Stimulated activated CD8-positive, alpha-beta memory T cell treated with anti-CD3 and anti-CD28 coated beads, Interleukin-12 subunit alpha, Interleukin-12 subunit beta, amount 100 ng/mL, for 4 hours (primary cell): ENCODE measurements at places on chromosomes 4 and X.

GRCh38 chrX:41732260-41732659 is 8.3 kb downstream of the GPR82 start:
- DNase-seq: no peak

DNA sequence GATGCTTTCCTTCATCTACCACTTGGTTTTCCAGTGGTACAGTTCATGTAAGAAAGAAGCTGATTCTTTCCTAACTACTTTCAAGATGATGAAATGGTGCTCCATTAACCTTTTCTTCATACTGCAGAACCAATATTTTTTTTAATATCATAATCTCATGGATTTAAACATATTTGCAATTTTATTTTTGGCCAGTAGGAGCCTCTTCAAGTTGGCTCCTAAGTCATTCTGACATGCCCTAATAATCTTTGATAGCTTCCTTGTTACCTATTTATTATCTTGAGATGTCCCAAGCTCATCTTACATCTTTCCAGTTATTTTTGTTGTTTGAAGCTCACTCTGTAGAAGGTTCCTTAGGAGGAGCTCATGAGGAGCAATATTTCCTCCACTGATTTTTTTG is 170.2 kb downstream of the APBB2 start:
- DNase-seq: no peak

- DNase-seq: no peak
These were observed 88.0 kb downstream of the RAB28 start for GRCh38 chr4:13396161-13396560.

GRCh38 chr4:168434993-168435392 is 45.3 kb downstream of the DDX60L start:
- DNase-seq: no peak

DNA sequence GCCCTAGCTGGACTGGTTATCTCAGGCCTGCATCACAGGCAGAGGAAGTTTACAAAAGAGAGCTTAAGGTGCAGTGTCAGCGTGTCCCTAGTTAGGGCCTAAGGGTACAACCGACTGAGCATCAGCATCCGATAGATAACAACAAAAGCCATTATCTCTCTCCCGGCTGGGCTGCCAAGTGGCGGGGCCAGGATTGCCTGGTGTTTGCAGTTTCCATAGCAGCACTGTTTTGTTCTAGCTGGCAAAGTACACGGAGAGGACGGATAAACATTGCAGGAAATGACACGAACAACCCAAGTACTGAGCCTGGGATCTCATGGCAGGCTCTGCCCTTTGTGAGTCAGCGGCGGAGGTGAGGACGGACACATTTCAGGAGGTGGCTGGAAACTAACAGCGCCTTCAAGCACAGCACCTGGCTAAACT is 104.7 kb upstream of the NOCT start:
- no peak for DNase-seq

DNA sequence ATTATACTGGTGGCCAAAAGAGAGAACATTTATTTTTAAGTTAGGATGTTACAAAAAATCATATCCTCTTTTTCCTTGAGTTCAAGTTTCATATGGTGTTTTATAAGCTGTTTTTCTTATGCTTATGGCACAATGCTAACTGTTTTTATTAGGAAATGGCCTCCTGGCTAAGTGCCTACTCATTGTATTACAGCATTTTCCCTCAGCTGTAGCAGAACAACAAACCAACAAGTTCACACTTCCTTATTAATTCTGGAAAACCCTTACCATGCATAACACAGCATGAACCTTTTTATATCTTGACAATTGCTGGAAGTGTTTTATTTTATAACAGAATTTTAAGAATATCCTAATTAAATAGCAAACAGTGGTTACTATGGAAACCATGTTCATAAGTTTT is 165.8 kb downstream of the GASK1B start:
- no peak for DNase-seq

DNA sequence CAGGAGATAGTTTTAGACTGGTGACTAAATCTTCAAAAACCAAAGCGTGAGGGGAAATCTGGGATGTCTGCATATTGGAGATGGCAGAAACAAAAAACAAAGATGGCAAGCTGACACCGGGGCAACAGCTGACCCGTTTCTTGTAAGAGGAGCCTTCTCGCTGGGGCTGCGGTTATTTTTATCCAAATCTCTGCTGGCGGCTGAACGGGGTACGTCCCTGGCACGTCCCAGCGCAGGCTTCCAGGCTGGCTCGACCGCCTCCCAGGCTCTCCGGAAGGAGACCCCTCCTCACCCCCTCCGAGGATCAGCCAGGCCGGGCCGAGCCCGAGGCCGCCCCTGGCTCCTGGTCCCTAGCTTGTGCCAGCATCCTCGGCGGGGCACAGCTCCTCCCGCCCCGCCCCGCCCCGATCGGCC is 403 bp downstream of the SGCB start:
- no peak for DNase-seq

GRCh38 chrX:152177497-152178269 is 39.3 kb upstream of the MAGEA10 start:
- DNase-seq: no peak

DNA sequence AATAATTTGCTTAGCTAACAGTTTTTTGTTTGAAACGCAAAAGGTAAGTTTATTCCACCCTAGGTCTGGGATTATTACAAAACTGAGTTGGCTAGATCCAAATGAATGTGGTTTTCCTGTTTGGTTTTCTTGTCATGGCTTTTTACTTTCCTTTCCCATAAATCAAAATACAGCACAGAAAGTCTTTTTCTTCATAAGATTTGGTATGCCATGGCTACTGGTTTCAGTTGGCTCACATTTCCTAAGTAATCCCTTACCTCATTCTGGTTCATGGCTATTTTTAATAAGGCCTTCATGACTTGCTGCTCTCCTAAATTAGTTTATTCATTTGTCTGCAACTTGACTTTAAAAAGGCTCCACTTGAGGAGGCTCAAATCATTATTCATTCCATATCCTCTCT is 12.9 kb upstream of the PAK3 start:
- no peak for DNase-seq

DNA sequence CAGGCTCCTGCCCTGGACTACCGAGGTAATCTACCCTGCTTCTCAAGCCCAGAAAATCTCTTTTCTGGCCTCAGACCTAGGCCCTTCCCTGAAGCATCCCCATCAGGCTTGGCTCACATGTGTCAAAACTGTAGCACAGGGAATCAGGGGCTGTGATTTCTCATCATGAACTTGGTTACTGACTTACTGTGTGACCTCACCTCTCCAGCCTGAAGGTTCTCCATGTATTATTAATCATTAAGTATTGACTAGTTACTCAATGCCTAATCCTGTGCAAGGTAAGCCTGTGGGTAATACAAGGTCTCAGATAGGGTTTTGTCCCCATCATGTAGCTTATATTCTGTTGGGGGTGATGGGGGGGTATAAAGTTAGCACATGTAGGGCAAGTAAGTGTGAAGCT is 6.8 kb downstream of the SRPX2 start:
- no peak for DNase-seq

DNA sequence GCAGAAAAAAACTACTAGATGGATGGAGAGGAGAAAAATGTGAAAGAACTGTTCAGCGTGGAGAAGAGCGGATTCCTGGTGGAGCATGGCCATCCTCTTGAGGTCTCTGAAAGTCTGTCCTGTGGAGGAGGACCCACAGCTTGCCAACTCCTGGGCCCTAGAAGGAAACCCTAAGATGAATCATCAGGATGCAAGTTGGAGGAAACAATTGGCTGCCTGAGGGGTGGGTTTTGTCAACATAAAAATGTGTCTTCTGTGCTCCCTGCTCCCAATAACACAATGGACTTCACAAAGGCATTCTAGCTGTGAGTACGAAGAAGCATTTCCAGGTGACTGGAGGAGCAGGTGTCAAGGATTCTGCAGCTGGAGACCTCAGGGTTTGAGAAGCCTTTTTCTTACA is 37.2 kb downstream of the CNGA2 start:
- DNase-seq: no peak

DNA sequence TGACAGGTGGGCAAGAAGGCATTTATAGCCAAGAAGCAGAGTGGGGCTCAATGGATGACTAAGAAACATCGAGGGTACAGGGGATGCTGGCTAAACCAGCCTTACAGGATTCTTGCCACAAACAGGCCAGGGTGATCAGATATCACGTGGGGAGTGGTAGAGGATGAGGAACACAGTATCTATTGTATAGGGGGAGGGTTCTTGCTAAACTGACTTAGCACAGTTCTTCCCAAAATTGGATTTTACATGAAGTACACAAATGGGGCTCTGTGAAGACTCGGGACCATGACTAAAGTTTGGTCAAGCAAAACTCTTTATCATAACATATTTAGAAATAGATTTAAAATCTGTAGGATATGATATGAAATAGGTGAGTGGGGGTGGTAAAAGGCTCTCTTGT is 144.0 kb upstream of the ATOH1 start:
- no peak for DNase-seq

DNA sequence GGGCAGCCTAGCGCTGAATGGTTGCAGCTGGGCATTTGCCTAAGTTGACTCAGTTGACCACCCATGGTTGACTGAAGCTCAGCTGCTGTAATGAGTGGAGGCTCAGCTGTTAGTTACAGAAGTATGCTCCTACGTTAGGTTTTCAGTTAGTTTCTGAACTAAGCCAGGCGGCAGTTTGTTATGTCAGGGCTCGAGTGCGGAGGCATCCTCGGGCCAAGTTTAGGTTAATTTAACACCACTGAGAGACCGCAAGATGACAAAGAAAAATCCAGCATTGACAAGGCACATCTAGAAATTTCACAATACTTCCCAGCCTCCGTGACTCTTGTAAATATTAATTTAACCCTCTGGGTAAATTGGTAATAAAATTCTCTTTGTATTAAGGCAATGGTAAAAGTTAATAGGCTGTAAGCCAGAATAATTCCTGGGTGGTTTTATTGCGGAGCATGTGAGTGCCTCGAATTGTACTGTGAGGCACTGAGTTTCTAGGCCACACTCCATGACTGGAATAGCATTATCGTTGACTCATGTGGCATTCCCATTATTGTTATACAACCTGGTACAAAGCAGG is 33.1 kb upstream of the CDKN2AIP start:
- DNase-seq: no peak

GRCh38 chr4:76499461-76499860 is 64.4 kb downstream of the SHROOM3 start:
- DNase-seq: no peak

GRCh38 chr4:74619931-74620702 is 174.2 kb downstream of the BTC start:
- no peak for DNase-seq

GRCh38 chrX:154013614-154014360 is 5.9 kb downstream of the IRAK1 start:
- peak; percentile 32 for DNase-seq

DNA sequence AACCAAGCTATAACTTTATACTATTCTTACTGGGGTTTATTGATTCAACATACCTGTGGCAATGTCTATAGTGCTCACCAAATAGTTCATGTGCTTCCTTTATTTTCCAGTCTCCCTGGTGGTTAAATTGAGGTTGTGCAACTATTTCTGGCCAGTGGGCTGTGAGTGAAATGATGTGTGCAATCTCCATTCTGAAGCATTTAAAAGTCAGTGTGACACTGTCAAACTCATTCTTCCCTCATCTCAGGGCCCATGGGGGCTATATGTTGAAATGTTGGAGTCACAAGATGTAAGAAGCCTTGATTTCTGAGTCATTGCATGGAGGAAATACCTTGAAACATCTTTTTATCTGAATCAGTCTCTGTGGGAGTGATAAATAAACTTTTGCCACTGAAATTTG is 414.3 kb upstream of the RPS6KA3 start:
- no peak for DNase-seq

DNA sequence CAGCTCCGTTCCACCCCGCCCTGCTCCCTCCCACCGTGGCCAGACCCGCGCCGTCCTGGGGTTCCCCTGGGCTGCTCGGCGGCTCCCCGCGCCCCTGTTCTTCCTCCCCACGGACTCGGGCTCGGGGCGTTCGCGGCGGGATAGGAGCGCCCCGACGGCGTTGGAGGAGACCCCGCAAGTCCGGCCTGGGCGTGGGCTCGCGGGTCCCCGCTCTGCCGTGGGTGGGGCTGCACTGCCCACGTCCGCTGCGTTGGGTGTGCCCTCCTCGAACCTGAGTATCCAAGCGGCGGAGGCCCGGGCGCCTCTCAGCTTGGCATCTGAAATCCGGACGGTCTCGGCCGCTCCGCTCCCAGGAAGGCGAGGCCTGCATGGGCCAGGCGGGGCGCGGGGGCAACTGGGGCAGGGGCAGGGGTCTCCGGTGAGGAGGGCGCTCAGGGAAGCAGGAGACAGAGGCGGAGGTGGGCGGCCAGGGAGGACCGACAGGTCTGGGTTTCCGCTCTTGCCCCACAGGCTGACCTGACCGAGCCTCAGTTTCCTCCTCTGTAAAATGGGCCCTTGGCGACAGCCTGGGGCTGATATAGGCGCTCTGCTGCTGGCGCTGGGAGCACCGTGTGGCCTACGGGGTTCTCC is 12.0 kb upstream of the NAT8L start:
- no peak for DNase-seq

DNA sequence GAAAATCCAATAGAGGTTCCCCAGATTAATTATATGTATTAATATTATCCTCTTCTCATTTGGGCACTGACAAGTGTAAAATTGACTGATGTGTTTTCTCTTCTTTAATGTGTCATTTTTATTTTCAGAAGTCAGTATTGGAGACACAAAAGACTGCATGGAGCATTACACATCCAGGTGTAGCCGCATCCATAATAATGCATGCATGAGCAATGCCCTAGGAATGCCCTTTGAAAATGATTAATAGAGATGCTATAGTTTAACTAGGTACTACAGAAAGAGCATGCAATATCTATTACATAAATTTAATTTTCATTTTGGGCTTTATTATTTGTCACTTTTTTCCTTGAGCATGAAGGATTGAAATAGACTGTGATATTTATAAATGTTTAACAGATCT is 509.9 kb downstream of the SPOCK3 start:
- no peak for DNase-seq

DNA sequence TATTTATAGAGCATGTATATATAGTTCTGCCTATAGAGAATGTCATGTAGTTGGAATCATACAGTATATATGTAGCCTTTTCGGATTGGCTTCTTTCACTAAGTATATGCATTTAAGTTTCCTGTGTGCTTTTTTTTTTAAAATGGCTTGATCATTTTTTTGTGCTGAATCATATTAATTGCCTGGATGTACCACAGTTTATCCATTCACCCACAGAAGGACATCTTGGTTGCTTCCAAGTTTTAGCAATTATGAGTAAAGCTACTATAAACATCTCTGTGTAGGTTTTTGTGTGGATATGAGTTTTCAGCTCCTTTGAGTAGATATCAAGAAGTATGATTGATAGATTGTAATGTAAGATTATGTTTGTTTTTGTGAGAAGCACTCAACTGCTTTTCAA is 23.8 kb downstream of the PTTG2 start:
- DNase-seq: no peak

- DNase-seq: no peak
These were observed 80.1 kb downstream of the ATG4A start for GRCh38 chrX:108171671-108172070.
